NCI-H2171 (cell line): ENCODE measurements at places on chromosomes 1 and 21.

GRCh38 chr21:29343519-29343918, 44.8 kb downstream of the BACH1 start:
- DNase-seq, result no peak

DNA sequence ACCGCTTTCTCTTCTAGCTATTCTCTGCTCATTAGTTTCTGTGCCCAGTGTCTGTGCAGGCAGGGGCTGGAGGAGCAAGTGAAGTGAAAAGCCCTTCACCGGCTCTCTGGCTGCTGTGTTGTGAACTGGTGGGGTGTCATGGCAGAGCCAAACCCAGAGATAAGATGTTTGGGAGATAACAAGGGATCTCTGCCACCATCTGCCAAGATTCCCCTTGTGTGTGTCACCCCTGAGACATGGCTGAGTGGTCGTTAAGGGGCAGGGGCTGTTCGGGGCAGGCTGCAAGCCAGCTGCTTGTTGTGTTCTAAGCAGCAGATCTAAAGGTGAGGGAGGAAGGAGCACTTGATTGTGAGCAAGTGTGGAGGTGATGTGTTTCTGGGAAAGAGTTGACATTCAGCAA, 24.5 kb downstream of the CNIH3 start:
- DNase-seq, result no peak

- DNase-seq, result no peak
Observed at GRCh38 chr1:170020859-170021258, 53.6 kb downstream of the KIFAP3 start.

- no peak for DNase-seq
Observed at GRCh38 chr1:112869895-112870294, 86.1 kb downstream of the SLC16A1 start.

DNA sequence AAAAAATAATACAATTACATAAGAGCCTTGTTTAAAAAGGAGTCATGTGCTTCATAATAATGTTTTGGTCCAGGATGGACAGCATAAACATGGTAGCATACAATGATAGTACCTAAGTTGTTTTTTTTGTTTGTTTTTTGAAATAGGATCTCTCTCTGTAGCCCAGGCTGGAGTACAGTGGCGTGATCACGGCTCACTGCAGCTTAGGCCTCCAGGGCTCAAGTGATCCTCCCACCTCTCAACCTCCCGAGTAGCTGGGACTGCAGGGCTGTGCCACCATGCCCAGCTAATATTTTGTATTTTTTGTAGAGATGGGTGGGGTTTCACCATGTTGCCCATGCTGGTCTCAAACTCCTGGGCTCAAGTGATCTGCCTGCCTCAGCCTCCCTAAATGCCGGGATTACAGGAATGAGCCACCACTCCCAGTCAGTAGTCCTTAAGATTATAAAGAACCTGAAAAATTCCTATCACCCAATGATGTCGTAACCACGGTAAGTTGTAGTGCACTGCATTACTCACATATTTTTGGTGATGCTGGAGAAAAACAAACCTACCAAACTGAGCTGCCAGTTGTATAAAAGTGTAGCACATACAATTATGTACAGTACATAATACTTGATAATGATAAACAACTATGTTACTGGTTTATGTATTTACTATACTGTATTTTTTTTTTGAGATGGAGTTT, 22.4 kb upstream of the RCOR3 start:
- DNase-seq, result no peak

- DNase-seq, result no peak
Observed at GRCh38 chr1:180392020-180392419, 110.4 kb downstream of the ACBD6 start.

DNA sequence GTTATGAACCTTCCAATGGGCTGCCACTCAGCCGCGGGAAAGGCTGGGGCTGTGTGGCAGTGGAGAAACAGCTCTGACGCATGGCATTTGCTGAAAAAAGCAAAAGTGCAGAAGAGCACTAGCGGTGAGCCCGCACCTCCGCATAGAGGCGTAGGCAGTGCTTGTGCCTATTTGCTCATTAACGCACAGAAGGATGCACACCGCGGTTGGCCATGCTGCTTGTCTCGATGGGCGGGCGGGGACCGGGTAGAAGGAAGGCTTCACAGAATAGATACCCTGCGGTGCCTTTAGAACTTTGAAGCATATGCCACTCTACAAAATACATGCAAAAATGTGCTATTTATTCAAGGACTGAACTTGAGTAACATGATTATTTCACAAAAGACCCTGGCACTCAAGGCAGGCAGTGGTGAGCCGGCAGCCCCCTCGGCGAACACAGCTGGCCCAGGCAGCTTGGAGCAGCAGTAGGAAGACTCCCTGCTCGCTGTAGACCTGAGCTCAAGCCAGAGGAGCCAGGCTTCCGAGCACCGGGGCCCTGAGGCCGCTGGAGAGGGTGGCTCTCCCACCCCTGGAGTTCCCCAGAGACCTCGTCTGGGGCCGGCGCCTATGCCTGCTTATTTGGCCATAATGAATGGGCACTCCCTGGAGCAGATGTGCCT, 71.5 kb downstream of the SIK1 start:
- peak; percentile 54 for DNase-seq

DNA sequence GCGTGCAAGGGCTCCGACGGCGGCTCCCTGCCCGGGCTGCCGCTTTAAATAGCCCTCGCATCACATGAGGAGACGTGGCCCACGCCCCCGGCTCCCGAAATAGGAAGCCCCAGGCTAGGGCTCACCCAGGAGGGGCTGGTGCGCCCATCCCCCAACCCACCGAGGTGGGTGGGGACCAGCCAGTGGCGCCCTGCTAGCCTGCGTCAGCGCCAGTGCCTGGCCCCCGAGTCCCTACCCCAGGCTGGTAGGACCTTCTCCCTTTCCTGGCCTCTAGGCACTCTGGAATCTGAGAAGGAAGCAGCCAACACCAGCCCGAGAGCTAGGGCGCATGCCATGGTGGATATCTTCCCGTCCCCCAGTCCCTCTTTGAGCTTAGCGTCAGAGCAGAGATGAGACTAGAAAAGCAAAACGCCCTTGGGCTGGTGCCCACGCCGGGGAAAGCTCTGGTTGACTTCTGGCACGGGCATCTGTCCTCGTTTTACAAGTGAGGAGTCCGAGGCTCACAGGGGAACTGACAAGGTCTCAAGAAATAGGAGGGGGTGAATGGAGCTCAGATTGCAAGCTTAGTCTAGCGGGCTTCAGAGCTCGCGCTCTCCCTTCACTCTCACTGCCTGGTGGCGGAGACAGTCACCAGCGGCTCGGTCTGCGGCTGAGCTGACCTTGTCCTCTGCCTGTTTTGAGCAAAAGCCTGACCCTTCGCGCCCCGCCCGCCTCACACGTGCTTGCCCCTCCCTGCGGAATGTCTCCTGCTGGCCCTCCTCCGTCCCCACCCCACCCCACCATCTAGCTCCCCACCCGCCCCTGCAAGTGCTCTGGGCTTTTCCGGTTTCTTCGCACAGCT, at the start of gene FABP3:
FABP3 (minus strand) TSS at position 21 of the 841 bp plus-strand sequence. CDS start 62 bp downstream, outside the sequence.
- peak; percentile 55 for DNase-seq

- DNase-seq, result no peak
Observed at GRCh38 chr1:173191011-173191705, 16.0 kb downstream of the TNFSF4 start.

GRCh38 chr21:42107177-42107880, 36.2 kb downstream of the UMODL1 start:
- no peak for DNase-seq

GRCh38 chr1:117020526-117021156, 19.1 kb downstream of the CD101 start:
- no peak for DNase-seq

GRCh38 chr1:40880813-40881549, 18.8 kb upstream of the CITED4 start:
- DNase-seq, result no peak

GRCh38 chr1:11641776-11642305, 12.4 kb downstream of the FBXO2 start:
- no peak for DNase-seq

DNA sequence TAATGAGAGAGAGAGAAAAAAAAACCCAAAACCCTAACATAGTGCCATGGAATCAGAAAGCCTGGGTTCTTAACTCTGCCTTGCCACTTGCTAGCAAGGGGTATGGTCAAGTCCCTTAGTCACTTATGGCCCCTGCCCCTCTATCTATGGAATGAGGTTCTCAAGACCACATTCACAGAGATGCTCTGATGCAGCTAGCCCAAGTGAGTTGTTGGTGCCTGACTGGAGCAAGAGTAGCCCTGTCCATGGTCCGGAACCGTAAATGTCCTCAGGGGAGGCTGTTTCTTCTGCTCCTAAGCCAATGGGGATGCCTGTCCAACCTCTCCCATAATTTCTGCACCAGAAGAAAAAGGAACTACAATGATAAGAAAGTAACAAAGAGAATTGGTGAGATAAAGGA, 56.8 kb downstream of the CSMD2 start:
- no peak for DNase-seq

- no peak for DNase-seq
Observed at GRCh38 chr1:151773702-151774101, 10.4 kb upstream of the MRPL9 start.

GRCh38 chr1:185040408-185040735, 5.0 kb upstream of the RNF2 start:
- no peak for DNase-seq

DNA sequence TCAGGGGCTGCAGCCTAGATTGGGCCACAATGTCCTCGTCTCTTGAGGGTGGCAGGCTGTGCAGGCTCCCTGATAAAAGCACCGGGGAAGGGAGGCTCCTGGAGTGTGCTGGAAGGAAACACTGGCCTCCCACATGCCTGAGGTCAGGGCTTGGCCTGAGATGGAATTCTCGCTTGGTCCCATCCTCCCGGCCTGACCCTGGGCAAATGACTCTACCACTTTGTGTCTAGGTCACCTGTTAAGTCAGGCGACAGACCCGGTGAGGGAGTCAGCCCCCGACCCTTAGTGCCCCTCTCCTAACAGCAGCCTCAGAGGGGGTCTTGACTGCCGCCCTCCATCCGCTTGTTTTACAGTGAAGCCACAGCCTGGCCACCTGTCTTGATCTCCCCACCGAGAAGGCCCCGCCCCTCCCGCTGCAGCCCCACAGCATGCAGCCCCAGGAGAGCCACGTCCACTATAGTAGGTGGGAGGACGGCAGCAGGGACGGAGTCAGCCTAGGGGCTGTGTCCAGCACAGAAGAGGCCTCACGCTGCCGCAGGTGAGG, 2.5 kb downstream of the SMIM1 start:
- no peak for DNase-seq

DNA sequence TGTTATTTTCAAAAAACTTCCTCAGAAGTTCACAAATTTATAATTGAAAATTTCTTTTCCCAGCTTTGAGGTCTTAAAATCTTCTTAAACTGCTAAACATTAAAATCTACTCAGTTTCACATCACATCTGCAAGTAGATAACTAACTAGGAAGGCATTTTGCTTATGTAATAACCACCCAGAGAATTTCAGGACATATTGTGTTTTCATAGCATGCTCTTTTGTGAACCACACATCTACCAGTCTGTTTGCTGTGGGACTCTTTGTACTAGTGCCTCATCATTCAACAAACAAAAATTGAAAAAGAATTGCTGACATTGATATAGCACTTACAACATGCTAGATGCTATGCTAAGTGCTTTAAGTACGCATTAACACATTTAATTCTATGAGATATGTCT, 31.6 kb upstream of the C1orf146 start:
- no peak for DNase-seq

DNA sequence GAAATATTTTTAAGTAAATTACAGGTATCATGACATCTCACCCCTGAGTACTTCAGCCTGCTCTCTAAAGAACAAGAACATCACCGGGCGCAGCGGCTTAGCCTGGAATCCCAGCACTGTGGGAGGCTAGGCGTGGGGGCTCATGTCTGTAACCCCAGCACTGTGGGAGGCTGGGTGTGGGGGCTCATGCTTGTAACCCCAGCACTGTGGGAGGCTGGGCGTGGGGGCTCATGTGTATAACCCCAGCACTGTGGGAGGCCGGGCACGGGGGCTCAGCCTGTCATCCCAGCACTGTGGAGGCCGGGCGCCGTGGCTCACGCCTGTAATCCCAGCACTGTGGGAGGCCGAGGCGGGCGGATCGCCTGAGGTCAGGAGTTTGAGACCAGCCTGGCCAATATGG, 7.7 kb upstream of the CDK11B start:
- DNase-seq, result no peak

DNA sequence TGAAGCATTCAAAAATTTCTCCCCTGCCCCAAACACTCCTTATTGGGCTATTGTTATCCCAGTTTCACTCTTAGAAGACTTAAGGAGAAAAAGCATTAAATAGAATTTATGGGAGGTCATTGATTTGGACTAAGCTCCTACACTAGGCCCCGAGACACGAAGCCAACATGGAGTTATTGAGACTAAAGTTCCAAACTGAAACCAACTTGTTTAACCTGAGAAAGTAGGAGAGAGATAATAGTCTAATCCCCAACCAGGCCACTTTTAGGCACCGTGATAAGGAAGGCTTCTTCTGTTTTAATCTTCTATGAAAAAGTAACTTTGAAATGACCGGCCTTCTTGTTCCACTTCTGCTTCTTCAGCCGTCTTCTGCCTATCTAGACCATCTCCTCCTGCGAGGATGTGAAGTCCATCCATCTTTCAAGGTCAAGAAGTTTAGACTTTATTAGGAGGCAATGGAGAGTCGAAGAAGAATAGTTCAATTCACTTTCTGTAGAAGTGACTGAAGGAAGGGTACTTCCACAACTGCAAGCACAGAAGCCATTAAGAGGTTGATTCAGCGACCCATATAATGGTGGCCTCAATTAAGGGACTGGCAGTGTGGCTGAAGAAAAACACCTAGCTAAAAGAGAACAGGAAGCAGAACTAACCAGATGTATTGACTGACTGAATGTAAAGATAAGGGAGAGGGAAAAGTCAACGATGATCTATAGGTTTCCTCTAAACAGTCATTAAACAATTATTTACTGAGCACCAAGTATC, 428.8 kb downstream of the SMYD3 start:
- DNase-seq, result no peak

DNA sequence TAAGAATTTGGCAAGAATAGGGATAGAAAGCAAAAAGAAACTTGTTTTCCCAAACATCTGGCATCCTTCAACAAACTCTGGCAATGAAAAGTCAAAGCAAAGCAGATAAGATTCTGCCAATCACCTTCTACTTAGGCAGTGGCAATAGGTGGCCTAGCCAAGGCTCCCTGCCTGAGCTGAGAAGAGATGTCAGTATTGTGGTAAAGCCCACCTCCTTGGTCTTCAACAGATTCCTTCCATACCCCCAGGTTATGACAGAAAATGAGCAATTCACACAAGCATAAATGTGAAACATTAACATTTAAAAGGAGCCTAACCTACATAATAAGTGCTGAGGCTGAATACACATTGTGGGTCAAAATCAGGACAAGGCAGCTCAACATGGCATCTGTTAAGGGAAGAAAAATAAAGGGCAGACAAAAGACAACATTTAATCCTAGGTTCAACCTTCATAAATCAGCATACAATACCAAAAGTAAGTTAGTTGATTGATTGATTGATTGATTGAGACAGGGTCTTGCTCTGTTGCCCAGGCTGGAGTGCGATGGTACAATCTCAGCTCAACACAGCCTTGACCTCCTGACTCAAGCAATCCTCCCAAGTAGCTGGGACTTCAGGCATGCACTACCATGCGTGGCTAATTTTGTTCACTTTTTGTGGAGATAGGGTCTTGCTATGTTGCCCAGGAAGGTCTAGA, 123.1 kb downstream of the AKT3 start:
- DNase-seq, result no peak

GRCh38 chr1:47578721-47579419, 141.0 kb downstream of the FOXD2 start:
- no peak for DNase-seq
